DMS 273 treated with DMSO at 0.1 percent for 48 hours (cell line): ENCODE measurements at places on chromosomes 2 and 18.
A peak's percentile ranks its signal among the peaks of the same experiment; 100 is the strongest.

DNA sequence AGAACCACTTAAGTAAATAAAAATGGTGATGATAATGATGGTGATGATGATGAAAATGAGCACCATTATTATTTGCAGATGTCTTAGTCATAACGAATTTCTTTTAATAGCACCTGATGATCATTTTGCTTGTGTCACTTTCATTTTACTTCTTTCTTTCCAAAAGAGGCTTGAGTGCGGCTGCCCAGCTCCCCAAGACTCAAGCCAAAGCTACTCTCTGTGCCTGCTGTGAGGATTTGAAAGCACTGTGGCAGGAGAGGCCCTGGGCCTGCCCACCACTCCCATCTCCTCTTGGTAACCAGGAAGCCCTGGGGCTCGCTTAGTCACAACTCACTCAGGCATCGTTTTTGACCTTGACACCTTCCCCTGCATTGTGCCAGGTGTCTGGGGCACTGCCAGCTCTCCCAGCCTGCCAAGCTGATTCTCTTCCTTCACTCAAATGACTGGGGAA is 41.2 kb downstream of the RPL37A start:
- no peak for DNase-seq

DNA sequence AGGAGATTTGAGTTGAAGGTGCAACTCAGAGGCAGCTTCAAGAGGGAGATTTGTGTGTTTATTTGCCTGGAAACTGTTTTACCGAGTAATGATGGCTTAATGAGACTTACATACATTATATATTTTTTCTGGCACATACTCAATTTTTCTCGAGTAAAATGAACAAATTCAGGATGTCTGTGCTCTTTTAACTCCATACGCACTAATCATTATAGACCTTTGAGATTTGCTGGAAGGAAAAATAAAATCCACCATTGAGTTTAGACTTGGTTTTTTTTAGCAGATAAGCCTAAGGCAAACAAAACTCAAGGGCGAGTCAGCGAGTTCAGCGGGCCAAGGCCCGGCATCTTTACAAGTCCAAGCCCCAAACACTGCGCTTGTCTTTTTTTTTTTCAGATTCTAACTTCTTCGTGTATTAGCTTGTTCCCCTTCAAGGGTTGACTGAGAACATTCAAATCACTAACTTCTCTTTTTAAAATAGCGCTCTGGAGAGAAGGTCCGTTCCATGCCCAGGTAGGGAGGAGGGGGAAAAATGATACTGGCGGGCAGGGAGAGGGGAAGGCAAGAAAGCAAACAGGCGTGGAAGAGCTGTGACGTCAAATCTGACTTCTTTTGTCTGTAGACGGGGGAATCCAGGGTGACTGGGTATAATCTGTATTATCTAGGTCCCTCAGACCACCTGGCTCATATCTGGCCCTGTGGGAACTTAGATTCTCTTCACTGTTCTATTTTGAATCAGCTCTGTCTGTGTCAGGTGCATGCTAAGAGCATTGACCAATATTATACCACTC is 72.7 kb upstream of the MAP3K20 start:
- DNase-seq, result no peak

DNA sequence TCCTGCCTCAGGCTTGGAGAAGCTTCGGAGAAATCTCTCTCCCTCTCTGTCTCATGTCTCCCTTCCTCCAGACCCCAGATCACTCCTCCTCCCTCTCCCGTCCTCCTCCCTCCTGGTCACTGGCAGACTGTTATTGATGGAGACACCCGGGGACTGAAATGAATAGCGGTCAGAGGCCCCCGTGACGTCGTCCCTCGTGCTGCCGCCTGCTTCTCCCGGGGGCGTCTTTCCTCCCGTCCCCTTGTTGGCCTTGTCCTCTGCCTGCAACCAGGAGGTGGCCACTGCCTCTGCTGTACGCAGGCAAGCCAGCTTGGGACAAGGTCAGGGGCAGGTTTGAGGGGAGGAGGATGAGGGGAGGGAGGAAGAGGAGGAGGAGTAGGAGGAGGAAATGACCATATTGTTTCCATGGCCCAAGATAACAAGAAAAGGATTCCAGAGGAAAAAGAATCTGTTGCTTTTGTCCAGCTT is 78.2 kb downstream of the CELF4 start:
- no peak for DNase-seq

- DNase-seq, result no peak
Observed at GRCh38 chr2:184890311-184890710, 292.0 kb downstream of the ZNF804A start.

DNA sequence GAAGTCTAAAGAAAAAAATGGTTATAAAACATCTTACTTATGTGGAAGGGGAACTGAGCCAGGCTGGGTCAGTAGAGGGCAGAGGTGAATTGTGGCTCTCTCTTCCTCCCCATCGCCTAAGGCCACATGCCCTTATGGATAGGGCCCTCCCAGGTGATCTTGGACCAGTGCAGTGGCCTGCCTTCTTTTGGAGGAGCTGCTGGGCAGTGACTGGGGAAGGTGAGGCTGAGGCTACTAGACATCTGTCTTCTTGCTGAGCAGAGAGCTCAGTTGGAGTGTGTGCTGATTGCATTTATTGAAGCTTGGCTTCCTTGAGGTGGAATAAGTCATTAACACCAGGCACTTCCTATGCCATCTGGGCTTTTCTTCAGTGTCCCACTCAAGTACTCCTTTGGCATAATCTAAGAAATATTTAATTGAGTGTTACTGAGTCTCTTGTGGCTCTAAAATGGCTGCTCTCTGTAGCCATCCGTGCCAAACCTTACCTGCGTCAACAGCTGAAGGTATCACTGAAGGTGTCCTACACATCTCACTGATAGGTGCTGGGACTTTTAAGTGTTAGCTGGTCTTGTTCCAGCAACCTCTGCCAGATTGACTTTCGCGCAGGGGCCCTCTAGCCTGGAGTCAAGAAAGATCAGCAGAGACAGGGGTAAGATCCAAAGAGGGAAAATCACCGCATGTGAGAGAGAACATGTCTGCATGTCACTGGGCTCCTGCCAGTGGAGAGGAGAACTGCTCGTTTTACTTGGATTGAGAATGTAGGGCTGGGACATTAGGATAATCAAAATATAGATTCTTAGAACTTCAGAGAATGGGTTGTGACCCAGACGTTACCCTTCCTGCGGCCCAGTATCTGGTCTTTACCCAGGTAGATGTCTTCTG is 256.1 kb downstream of the LTBP1 start:
- DNase-seq, result no peak

GRCh38 chr2:219294356-219295351 is 14.5 kb downstream of the PTPRN start:
- DNase-seq, result peak; percentile 37

GRCh38 chr2:189933911-189934399 is 128.6 kb downstream of the MSTN start:
- DNase-seq, result no peak

DNA sequence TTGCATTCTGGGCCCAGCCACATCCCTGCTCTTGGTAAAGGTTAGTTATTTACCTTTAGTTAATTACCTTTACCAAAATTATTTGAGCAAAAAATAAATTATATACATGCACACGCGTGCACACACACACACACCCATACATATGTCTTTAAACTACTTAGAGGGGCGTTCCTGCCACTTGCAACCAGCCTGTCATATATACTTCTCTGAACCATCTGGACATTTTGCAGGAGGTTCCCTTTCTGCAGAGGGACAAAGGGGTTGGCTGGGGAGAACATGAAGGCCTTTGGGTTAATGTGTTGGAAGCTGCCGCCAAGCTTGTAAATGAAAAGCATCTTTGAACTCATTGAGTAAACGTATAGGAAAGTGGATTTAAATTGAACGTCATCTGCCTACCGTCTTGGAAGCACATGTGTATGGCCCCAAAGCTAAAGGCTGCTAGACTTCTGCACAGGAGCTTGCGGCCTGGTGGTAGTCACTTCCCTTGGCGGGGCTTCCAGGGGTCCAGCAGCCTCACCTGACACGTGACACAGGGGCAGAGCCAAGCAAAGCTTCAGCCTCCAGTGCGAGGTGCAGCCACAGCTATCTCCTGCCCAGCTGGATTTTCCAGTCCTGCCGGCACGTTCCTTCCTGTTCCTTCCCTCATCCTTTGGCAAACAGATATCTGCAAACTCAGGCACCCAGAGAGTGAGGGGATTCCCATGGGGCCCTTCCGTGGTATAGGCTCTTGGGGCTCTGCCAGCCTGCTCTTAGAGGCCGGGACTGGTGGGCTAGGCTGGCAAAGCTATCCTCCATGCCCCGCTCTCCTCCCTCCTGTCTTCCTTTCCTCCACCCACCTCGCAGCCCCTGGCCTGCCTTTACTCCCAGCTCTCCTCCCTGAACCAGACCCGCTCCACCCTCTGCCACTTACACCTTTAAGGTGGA is 46.1 kb downstream of the SERTAD2 start:
- no peak for DNase-seq

GRCh38 chr18:59799383-59800015 is 100.3 kb upstream of the PMAIP1 start:
- DNase-seq, result peak; percentile 15

DNA sequence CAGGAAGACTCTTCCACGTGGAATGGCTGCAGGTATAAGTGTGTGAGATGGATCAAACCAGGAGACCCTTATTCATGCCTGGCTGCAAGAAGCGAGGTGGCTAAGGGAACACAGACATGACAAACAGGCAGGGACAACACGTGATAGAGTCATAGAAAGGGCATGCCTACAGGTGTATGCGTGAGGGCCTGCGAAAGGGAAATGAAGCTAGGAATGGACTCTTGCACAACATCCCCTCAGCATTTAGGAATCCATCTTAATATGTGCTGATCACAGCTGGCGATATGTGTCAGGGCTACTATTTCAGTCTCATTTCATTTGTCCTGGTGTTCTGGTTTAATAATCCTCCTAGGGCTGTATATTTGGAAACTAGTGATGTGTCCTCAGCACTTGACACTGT is 291.2 kb downstream of the MYT1L start:
- no peak for DNase-seq

- DNase-seq, result no peak
Observed at GRCh38 chr2:28398101-28398834, 5.6 kb downstream of the FOSL2 start.

GRCh38 chr2:8412586-8412985 is 269.3 kb upstream of the ID2 start:
- no peak for DNase-seq

DNA sequence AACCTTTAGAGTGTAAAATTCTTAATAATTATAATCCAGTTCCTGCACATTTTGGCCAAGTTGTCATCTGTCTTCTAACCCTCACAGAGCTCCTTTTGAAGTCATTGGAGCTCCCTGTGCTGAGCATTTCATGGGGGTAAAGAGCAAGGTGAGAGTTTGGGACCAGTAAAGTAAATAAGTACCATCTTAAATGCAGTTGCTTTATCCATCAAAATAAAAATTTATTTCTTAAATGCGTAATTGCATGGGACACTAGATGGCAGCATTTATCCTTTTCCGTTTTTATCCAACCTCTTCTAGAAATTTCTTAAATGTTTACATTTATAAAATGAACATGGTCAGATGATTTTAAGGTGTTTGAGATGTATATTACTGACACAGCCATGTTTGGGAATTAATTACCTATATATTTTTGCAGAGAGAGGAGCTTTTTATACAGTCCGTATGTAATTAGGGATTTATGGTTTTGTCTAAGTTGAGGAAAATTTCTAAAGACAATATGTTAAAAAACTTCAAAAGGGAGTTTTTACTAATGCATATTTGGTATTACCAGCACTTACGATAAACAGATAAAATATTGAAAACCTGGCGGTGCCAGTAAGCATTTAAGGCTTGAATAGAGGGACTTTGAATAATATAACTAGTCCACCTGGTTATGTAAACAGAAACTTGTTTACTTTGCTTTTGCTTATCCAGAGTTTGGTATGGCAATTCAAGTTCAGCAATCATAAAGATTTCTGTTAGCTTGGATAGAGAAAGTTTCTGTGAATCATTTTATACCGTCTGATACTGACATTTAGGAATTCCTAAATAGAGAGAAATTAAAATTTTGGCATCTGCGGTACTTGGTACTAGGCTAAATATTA is 54.5 kb downstream of the ACSL3 start:
- no peak for DNase-seq

DNA sequence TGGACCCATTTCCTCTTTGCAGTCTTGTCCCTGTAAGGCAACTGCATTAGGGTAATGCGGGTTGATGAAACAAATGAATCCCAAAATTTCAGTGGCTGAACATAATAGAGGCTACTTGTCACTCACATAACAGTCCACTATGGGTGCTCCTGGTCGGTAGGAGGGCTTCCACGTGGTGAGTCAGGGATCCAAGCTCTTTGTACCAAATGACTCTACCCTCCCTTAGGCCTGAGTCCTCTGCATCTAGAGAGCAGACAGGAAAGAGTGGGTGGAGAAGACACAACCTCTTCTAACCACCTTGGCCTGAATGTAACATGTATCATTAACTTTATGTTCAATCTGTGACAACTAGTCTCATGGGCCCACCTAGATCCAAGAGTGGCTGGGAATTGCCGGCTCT is 86.2 kb upstream of the HAAO start:
- no peak for DNase-seq

DNA sequence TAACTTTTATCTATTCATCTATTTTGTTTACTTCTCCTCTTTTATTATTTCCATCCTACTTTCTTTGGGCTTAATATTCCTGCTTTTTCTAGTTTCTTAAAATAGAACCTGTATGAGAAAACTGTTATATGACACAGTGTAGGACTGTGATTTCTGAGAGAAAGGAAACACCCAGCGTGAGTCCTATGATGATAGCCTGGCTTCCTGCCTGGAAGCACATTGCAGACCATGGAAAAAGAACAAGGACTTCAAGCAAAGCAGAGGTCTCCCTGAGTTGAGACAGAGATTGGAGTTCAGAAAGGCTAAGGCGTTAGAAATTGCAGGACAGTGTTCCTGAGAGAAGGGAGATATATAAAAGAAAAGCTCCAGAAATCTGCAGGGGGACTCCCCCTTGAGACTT is 7.8 kb downstream of the RBM44 start:
- DNase-seq, result no peak

GRCh38 chr18:23538870-23539269 is 35.6 kb downstream of the RMC1 start:
- no peak for DNase-seq

- DNase-seq, result no peak
Observed at GRCh38 chr2:231250146-231250545, 51.7 kb downstream of the ARMC9 start.

DNA sequence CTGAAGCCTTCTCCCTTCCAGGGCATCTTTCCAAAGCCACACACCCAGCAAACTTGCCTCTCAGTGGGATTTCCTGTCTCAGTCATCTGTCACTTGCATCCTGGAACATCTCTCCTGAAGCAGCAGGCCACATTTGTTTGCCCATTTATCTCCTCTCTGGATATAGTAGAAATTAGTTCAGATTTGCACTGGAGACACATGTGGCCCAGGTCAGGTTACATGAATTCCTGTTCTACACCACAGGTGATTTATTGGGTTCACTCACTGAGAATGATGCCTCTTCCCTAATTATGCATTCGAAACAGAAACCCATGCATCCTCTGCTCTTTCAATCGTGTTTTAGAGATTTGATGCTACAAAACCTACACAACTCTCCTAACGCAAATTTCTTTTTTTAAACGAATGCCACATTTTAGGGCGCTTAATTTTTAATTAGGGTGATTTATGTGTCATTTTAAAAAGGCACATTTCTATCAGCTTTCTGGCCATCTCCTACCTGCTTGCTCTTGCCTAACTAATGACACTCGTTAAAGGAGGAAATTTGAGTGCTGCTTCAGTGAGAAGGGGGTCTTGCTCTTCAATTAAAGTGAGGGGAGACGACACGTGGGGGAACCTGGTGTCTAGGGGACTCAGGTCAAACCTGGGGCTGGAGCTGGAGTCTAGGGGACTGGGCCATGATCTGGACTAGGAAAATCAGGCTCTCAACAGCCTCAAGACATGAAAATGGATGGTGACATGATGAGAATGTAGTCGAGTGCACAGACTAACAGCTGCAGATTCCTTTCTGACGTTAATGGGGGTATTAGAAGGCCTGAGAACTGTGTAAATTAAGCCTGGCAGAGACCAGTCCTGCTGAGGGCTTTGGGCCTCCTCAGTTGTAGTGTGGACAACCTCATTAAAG is 221.4 kb downstream of the CLIP4 start:
- DNase-seq, result no peak
